Cardiac septum (tissue), 1 donor: ENCODE measurements at places on chromosomes 6 and 20.

DNA sequence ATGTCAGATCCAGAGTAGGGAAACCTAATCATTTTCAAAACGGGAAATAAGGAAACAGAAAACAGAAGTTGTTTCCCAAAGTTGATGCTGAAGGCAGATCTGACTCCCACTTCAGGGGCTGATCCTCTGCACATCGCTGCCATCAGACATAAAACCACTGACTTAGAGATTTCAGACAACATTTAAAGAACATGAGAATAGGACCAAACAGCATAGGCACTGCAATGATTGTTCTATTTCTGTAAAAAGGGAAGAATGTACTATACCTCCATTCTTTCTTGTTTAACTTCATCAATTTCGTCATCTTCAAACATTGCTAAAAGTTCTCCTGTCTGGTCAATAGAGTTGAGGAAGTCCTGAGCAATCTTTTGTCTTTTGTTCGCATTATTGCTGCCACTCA lies 324.7 kb upstream of the RUNX2 start:
- no peak for DNase-seq

DNA sequence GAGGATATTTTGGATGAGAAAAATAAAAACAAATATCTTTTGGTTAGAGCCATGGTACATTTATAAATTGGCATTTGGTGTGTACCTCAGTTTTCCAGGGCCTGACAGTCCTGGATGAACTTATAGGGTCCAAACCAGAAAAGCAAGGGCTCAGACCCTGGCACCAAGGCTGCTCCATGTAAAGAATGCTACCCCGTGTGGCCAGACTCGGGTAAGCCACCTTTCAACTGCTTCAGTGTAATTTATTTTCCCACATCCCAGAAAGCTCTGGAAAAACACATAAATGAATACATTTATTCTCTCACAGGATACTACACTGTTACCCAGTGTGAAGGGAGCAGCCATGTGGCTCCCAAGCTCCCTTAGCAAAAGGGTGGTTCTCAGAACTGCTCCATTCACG lies 13.8 kb downstream of the MRPL14 start:
- DNase-seq = no peak

DNA sequence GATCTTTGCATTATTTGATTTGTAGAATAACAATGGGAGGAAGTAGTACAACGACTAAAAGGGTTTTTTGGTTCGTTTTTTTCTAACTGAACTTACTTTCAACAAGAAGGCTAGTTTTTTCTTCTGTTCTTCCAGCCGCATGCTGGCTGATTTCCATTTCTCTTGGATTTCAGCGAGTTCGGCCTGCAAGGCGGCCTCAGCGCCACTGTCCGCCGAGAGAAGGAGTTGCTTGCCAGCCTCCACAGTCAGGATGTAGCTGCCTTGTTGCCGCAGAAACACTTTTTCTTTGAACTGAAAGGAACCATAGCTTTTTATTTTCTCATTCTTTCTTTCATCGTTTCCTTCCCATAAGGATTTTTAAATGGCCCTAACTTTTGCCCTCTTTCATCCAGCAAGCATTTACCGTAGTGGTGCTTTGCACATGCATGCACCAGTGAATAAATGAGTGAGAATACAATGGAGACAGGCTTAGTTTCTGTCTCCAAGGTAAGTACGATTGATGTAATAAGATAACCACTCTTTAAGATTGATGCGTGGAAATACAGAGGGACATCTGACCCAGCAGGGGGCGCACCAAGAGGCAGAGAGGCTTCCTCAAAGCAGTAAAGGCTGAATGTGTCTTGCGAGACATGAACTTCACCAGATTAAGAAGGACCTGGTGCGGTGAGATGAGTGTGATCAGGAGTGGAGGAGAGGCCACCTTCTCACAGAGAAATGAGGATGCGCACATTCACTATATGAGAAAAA lies 398.8 kb downstream of the ESR1 start:
- no peak for DNase-seq

- DNase-seq = no peak
Observed at GRCh38 chr6:132719736-132720448, 6.0 kb upstream of the VNN1 start.

DNA sequence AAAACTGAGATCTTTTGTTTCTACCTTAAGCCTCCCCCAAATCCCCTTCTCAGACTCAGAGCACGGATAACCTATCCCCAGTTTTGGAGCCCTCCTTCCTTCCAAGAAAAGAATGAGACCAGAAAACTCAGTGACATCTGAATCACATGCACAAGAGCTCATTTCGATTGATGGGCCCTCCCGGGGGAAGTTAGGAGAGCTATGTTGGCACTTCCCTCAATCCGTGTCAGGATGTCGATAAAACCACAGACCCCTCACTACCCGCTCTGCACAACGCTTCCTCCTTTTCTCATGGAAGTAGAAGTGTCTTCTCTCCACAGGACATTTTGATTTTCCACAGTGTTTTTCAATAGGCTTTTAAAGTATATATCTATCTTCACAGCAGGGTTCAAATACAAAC lies 332.4 kb downstream of the HACE1 start:
- DNase-seq = no peak

DNA sequence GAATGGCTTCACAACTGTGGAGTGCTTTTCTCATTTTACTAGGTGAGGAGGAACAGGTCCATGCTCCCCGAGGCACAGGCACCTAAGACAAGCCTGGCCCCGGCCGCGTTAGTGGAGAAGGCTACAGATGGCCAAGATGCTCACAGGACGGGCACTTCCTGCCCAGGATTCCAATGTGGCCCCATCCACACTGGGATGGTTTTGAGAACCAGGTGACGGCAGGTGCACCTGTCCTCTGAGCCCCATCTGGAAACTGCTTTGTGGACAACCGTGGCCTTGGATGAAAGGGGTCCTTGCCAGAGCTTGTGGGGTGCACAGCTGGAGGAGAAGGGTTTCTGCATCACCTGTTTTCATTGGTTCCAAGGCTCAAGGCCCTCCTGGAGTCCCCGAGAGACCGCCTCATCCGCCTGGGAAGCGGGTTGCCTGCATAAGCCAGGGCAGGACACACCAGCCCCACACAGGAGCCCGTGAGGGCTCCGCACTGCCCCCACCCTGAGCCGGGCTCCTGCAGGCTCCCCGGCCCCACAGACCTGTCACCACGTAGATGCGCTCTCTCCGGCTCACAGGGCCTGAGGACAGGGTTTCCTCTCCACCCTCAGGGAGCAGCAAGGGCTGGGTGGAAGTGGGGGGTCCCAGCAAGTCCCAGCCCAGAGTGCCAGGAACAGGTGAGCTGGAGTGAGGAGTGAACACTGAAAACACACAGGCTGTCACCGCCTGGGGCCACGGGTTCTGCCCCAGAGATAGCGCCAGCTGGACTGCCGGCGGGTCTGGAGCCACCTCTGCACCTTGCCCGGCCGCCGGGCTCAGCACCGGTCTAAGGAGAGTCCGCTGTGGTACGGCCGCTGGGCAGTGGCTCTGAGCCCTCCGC lies 18.3 kb downstream of the NTSR1 start:
- DNase-seq = no peak

GRCh38 chr6:3164388-3164787 lies 7.0 kb upstream of the TUBB2A start:
- no peak for DNase-seq

GRCh38 chr6:147715035-147715434 lies 206.5 kb downstream of the SAMD5 start:
- no peak for DNase-seq
